ENCODE measurements at places on chromosomes 5 and 9.

GRCh38 chr9:15268317-15268716 lies 38.7 kb downstream of the TTC39B start:
- DNase-seq = no peak

GRCh38 chr9:91935805-91936514 lies 14.1 kb downstream of the ROR2 start:
- no peak for DNase-seq

DNA sequence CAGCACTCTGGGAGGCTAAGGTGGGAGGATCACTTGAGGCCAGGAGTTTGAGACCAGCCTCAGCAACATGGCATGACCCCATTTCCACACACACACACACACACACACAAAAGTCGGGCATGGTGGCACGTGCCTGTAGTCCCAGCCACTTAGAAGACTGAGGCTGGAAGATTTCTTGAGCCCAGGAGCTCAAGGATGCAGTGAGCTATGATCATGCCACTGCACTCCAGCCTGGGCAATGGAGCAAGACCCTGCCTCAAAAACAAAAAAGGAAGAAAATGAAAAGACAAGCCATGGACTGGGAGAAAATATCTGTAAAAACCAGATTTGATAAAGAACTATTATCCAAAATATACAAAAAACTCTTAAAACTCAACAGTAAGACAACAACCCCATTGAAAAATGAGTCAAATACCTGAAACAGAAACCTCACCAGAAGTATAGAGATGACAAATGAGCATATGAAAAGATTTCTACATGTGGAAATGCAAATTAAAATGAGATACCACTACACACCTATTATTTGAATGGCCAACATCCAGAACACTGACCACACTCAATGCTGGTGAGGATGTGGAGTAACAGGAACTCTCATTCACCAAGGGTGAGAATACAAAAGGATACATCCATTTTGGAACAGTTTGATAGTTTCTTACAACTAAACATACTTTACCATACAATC lies 24.7 kb downstream of the DNAJA1 start:
- no peak for DNase-seq

- DNase-seq = no peak
Observed at GRCh38 chr9:125438506-125439433, 177.1 kb downstream of the GAPVD1 start.

DNA sequence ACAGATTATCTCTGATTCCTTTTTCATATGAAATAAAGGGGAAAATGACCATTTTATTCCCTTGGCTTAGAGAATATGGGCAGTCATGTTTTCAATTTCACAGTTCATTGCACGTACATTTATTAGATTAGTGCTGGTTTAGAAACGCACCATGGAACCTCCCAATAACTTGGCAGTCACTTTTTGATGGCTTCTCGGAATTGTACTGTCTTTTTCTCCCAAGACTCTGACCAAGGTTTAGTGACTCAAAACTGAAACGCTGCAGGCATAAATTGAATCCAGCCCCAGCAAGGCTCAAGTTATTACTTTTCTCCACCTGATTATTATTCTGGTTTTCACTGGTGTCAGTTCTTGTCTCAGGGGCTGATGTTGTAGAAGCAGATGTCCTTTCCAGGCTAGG lies 55.6 kb upstream of the EGFLAM start:
- no peak for DNase-seq

GRCh38 chr5:142871363-142872193 lies 101.4 kb downstream of the ARHGAP26 start:
- DNase-seq = no peak

DNA sequence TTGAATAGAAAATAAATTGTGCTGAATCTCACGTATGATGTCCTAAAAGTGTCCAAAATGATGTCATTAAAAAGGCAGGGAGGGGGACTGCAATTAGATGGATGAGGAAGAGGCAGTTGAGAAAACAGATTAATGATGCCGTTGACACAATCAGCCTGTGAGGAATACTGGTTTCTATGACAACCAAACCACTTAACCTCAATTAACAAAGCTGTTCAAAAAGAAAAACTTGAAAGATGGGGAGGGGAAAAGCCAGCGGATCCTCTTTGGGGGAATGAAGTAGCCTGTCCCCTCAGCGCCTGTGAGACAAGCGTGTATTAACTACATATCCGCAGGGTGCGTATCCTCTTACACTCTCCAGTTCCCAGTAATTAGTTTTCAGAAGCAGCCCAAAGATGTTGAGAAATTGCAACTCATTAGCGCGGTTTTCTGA lies 160.7 kb downstream of the TTC39B start:
- DNase-seq = no peak

- DNase-seq = peak; percentile 26
Observed at GRCh38 chr5:152349683-152350526, 55.2 kb downstream of the NMUR2 start.

GRCh38 chr9:101381833-101382342 lies 2.9 kb downstream of the BAAT start:
- DNase-seq = no peak

DNA sequence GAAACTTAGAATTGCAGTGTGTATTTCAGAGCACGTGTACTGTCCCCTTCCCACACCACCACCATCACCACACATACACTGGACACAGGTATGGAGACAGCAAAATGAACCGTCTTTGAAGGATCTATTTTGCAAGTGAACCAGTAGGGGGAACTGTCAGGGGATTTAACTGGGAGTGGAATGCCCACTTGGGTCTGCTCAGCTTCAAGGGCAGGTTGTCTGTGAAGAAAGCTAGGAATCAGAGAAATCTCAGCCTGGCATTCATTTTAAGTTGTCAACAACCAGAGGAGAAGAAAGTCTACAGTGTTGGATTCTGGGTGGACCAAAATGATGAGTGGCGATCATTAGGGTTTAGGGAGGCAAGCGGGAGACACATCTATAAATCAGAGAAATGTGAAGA lies 147.0 kb downstream of the DCP2 start:
- DNase-seq = no peak

GRCh38 chr9:98912450-98912849 lies 31.3 kb upstream of the COL15A1 start:
- DNase-seq = no peak

GRCh38 chr5:146076028-146076427 lies 29.3 kb downstream of the PLAC8L1 start:
- DNase-seq = no peak

GRCh38 chr5:176800024-176800423 lies 10.3 kb upstream of the UNC5A start:
- DNase-seq = no peak

- DNase-seq = peak; percentile 38
Observed at GRCh38 chr9:4985386-4986266, 554 bp downstream of the JAK2 start.

GRCh38 chr9:134425812-134426211 lies 99.6 kb downstream of the RXRA start:
- DNase-seq = no peak

- no peak for DNase-seq
Observed at GRCh38 chr9:137989999-137990715, 112.6 kb downstream of the CACNA1B start.

GRCh38 chr5:93236807-93237421 lies 344.1 kb downstream of the NR2F1-AS1 start:
- DNase-seq = no peak

DNA sequence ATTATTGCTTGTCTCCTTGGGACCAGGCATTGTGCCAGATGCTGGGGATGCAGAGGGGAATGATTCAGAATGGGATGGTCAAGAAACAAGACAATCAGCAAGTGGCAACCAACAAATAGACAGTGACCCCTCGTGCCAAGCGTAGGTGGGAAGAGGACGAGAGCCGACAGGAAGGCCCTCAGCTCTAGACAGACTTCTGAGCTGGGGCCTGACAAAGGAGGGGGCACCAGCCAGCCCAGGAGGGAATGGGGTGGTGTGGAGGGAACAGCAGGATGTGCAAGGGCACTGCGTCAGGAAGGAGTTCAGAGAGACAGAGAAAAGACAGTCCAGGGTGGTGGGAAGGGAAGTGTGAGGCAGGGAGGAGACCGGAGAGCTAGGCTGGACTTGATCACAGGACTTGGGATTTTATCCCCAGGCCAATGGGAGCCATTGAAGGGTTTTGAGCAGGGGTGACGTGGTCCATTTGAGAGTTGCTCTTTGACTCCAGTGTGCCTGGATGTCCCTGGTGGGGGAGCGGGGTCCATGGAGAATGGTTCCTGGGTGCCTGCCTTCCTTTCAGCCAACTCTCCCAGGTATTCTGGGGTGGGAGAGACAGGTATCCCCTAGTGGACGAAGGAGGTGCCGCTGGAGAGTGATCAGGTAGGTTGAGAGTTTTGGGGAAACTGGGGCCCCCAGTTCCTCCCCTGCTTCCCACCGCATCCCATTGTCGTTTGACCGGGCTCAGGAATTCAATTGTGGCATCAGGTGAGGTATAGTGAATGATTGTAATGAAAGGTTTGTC lies 79.3 kb upstream of the ZNF618 start:
- DNase-seq = no peak

GRCh38 chr9:72361217-72361616 lies 3.8 kb downstream of the ZFAND5 start:
- no peak for DNase-seq
